Caudate nucleus (tissue), 63 donors: ENCODE measurements at places on chromosomes 13 and 19.
A peak's percentile ranks its signal among the peaks of the same experiment; 100 is the strongest.

DNA sequence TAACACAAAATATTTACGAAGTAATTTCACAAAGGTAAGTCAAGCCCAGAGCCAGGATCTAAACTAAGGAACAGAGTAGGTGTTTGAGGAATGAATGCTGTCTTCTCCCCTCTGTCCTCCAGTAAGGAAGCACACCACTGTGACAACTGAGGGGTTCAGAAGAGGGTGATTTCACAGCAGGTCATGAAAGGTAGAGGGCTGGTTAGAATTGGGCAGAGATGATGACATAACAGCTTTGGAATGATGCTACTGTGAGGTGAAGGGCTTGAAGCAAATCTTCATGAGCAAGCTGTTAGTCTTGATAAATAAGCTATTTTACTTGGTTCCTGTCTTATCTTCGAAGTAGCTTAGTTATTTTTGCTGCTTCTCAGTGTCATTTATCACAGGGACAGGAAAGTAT is 498.6 kb downstream of the FGF9 start:
- DNase-seq, result no peak

- no peak for DNase-seq
Measured at GRCh38 chr13:48066310-48066989, 28.5 kb downstream of the MED4 start.

DNA sequence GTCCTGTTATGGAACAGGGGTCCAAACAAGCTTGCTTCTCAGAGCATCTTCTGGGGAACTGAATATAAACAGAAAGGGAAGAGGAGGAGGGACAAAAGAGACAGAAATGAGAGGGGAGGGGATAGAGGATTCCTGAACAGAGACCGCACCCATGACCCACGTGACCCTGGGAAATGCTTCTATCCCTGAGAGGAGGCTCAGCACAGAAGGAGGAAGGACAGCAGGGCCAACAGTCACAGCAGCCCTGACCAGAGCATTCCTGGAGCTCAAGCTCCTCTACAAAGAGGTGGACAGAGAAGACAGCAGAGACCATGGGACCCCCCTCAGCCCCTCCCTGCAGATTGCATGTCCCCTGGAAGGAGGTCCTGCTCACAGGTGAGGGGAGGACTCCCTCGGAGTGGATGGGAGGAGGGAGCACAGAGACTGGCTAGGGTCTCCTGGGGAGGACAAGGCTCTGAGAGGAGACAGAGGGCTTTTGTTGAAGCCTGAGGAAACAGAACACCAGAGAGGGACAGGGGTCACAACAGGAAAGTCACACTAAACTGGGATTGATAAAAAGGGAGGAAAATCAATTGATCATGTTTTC is at the start of gene CEACAM6:
CEACAM6 (plus strand) TSS at position 203 of the 586 bp plus-strand sequence; CDS start at position 312, 109 bp downstream.
- DNase-seq, result no peak

- DNase-seq, result no peak
Measured at GRCh38 chr19:45356760-45357444, 13.5 kb downstream of the ERCC2 start.

GRCh38 chr19:38063928-38064327 is 156.9 kb downstream of the SIPA1L3 start:
- no peak for DNase-seq

DNA sequence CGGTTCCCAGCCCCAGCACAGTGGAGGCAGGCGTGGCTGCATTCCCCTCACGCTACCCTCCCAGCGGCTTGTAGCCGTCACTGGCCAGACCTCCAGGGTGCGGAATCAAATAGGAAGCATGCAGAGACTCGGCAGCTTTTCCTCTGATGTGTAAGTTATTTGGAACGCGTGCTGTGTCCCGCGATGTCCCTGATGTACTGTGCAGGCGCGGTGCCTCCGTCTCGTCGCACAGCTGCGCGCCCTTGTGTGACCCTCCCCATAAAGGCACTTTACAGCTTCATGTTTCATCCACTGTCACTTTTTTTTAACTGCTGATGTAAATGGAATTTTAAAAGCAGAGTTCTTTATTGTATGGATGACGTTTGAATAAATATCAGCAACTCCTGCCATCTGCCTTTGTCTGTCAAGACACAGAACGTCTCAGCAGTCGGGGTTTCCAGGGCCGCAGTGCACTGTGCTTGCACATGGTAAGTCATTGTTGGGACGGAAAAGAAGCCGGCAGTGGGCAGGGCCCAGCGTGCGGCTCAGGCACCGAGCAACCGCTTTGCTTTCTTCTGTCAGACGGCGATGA is 7.3 kb upstream of the F7 start:
- no peak for DNase-seq

GRCh38 chr19:13573056-13573667 is 66.9 kb upstream of the CACNA1A start:
- no peak for DNase-seq

DNA sequence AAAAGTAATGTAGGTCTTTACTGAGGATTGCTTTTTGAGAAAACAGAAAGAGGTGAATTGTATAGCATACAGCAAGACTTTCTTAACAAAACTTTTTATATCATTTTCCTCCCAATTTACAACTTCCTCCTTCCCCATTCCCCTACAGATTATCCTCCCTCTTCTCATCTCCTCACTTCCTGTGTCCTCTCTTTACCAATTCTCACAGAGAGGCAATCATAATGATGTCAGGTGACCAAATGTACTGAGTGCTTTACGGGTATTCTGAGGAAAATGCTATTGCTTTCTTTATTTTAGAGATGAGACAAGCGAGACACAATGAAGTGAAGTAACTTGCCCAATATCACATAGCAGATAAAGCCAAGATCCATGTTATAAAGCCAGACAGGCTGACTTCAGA is 1.7 kb upstream of the MTMR6 start:
- no peak for DNase-seq

DNA sequence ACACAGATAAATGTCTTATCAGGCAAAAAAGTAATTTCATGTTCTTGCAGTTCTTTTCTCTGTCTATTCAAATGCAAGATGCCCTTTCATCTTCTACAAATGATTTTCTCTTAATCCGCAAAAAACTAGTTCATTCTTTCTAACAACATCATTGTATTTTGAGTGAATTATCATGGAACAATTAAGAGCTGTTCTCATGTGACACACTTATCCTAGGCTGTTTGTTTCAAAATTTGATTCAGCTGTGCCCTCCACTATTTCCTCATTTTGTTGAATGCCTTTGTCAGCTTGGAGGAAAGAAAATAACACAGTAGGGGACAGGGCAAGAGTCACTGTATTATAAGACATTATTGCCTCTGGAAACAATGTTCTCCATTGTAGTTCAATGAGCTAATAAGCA is 396.9 kb downstream of the KCTD12 start:
- no peak for DNase-seq

- no peak for DNase-seq
Measured at GRCh38 chr13:30224732-30225131, 82.6 kb downstream of the KATNAL1 start.

- no peak for DNase-seq
Measured at GRCh38 chr19:8552810-8553209, 24.4 kb downstream of the MYO1F start.

GRCh38 chr13:50130123-50130946 is 115.1 kb downstream of the KCNRG start:
- DNase-seq, result no peak

GRCh38 chr19:19584356-19584755 is 34.1 kb downstream of the PBX4 start:
- DNase-seq, result no peak

GRCh38 chr13:23547000-23547590 is 23.1 kb upstream of the TNFRSF19 start:
- DNase-seq, result no peak

DNA sequence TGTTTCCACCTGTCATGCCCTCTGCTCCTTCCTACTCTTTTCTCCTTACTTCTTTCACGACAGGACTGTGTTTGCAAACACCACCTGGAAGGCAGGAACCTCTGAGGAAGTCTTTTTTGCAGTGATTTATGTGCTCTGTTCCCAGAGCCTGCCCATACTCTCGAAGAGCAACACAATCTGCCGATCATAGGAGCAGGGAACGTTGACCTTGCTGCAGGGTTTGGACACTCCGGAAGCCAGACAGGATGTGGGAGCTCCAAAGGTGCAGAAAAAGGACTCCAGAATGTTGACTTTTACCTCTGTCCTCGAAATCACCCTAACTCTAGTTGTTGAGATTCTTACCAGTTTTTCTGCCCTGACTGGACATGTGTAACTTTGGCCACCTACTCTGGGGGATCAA is 8.6 kb upstream of the ZNF181 start:
- DNase-seq, result no peak

GRCh38 chr19:6890401-6890913 is 3.1 kb downstream of the ADGRE1 start:
- DNase-seq, result no peak

DNA sequence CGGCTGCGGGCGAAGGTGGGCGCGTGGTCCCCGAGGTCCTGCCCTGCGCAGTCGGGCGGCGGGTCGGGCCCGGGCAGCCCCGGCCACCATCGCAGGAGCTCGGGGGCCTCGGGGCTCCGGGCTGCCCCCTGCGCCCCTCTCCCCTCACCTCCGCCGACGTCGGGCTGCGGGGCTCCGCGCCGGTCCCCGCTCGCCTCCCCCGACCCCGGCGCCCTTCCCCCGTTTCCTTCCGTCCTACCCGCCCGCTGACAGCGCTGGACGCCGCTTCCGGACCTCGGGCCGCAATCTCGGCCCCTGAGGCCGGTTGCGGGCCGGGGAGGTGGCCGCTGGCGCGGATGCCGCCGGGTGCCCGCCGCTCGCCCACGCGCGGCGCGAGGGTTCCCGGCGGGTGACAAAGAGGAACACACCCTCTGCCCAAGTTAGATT is 720 bp downstream of the FARP1 start:
- no peak for DNase-seq

- DNase-seq, result no peak
Measured at GRCh38 chr13:48594096-48594815, 59.5 kb upstream of the CYSLTR2 start.

DNA sequence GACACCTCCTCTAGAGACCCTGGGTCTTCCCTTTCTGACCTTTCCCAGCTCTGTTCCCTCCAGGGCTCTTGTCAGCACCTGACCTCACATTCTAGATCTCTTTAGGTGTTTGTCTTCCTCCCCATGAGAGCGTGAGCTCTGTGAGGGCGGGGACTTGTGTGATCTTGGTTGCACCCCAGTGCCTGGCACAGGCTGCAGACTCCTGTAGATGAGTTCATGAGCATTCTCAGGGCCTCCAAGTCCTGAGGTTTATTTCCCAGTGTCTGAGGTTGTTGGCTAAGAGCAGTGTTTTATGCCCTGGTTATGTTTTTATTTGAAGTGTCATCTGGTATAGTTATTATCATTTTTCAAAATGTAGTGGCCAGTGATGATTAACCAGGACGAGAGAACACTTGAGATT is 596 bp downstream of the CEACAM4 start:
- DNase-seq, result no peak

- DNase-seq, result no peak
Measured at GRCh38 chr13:105679838-105680237, 855.6 kb downstream of the EFNB2 start.

- peak; percentile 24 for DNase-seq
Measured at GRCh38 chr19:42067315-42067888, 2.6 kb downstream of the GRIK5 start.

GRCh38 chr19:54691582-54692297 is 29.0 kb downstream of the LILRB4 start:
- DNase-seq, result no peak

DNA sequence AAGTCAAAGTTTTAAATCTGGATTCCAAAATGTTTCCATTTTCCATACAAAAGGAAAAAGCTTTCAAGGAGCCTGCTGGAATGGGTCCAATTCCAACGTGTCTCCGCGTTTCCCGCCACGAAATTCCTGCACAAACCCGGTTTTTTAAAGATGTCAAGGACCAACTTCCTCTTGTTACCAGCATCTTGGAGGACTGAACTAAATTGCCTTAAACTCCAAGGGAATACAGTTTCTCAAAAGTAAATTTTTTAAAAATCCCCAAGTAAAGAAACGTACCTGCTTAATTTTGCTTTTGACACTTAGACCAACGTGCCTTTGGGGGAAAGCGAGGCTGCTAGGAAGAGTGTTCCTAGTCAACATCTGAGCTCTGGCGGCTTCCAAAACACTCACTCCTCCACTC is 12.3 kb upstream of the SOX1 start:
- no peak for DNase-seq

DNA sequence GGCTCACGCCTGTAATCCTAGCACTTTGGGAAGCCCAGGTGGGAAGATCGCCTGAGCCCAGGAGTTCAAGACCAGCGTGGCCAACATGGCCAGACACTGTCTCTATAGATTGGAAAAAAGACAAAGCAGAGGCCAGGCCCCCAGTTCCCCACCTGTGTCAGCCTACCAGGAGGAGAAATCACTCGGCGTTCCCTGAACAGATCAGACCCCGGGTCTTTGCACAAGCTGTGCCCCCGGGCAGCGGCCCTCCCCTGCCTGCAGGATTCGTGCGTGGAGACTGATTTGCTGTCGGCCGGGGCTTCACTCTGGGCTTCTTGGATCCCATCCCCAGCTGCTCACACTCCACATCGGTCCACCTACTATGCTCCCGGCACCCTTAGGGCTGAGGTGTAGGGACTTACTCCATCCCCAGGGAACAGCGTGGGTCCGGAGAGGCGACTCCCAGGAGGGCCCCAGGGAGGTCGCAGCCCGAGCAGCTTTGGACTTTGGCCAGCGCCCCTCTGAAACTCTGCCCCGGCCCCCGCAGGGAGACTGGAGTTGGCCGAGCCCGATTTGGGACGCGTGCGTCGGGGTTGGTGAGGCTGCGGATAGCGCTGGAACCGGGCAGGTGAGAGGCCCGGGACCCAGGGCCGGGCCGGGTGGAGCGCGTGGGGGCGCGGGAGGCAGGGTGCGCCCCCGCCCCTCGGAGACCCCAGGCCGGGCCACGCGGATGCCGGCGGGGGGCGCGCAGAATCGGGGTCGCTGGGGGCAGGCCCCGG is 515 bp upstream of the EFNA2 start:
- no peak for DNase-seq

GRCh38 chr19:55156202-55157063 is 1.1 kb downstream of the TNNI3 start:
- peak; percentile 18 for DNase-seq
